Activated CD8-positive, alpha-beta memory T cell treated with anti-CD3 and anti-CD28 coated beads for 1 hour (primary cell): ENCODE measurements at places on chromosomes 12 and 14.

- no peak for DNase-seq
These were observed 12.4 kb upstream of the KCNK13 start for GRCh38 chr14:90049390-90049789.

DNA sequence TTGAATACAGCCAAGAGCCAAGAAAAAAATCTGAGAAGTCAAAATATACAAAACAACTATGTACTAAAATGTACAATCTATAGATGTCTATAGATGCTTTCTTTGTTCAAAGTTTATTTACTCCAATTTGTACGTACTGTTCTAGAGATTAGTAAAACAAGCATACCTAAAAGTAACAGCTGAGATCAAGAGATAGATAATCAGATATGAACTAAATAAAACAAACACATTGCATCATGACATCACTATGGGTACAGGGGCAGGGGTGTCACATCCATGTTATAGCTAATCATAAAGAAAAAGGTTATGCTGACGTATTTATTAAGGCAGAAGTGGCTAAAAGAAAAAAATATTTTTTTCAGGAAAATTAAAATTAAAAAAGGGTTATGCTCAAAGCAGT, 72.0 kb upstream of the BBS10 start:
- DNase-seq: no peak

- DNase-seq: no peak
These were observed 166.9 kb upstream of the CCND2 start for GRCh38 chr12:4106621-4107020.

GRCh38 chr12:120072472-120073249, 43.9 kb downstream of the RAB35 start:
- no peak for DNase-seq

- DNase-seq: no peak
These were observed 183.7 kb downstream of the BMP4 start for GRCh38 chr14:53772936-53773335.

DNA sequence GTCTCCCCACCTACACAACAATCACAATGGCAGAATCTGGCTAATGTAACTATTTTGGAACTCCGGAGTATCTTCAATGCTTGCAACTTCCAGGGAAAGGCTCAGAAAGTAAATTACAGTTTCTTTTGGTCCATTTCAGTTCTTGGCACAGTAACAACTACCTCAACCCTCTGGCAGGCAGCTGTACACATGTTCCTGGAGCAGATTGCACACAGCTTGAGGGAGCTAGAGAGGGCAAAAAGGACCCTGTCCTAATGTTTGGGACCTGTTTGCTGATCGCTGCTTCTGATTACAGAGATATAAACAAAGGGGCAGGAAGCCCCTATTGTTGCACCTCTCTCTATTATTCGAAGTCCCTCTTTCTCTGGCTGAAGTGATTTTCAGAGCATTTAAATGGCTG, 35.2 kb upstream of the SLC38A1 start:
- DNase-seq: no peak

GRCh38 chr12:125402874-125403789, 337.9 kb downstream of the AACS start:
- DNase-seq: no peak
